Hematopoietic multipotent progenitor cell treated with erythropoietin and hydrocortisone succinate and interleukin-3 and kit ligand, for 15 days (in vitro differentiated cells): ENCODE measurements at places on chromosomes 4 and X.

- no peak for DNase-seq
These were observed 150.1 kb downstream of the COMMD8 start for GRCh38 chr4:47313384-47313783.

DNA sequence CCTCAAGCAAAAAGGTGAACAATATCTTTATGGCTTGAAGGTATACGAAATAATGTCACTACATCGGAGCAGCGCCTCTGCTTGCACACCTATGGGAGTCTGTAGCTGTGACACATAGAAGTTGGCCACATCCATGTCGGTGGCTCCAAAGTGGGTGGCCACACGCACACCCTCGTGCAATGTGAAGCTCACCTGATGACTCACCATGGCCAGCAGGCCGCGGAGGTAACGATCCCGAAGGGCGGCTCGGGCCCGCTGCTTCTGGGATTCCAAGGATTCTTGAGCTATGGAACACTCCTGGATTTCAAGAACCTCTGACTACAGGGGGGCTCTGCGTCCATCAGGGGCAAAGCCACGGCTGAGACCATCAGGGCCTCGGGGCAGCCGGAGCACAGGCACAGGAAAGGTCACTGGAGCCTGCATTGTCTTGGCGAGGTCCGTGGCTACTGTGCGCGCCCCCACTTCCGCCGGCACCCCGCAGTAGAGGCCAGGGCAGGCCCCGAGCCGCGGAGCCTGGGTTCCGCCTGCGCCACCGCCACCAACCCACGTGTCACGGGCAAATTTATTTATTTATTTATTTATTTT lies 25.2 kb downstream of the NYX start:
- no peak for DNase-seq

DNA sequence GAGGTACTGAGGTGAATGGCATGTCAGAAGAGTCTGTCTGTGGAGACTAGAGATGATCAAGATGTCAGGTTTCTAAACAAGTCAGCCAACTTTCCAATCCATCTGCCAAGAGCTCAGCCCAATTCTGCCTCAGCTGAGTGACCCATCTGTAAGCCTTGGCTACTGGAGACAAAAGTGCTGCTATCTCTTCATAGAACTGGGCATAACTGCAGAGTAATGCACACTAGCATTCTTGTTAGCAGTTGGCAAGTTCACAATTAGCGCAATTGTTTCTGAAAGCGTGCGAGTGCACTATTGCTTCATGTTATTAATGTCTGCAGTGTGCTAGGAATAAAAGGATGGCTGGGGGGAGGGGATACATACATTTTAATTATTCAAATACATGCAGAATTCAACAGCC lies 32.9 kb upstream of the SH3D19 start:
- DNase-seq, result no peak

- no peak for DNase-seq
These were observed 11.1 kb upstream of the MAB21L2 start for GRCh38 chr4:150570862-150571261.

DNA sequence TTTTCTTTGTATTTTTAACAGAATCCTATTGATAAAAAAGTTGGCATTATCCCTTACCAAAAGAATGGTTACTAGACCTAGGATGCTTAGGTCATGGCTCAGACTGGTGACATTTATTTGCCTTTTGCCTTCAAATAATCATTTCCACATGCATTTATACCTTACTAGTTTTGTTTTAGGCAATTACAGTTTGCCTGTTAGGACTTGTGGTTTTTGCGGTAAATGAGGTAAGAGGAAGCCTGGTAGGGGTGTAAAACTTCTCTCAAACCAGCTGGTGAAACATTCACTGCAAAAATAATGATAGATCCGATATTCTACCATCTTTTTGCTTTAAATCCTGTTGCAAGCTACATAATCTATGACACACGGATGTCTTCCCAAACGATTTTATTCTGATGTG lies 12.1 kb downstream of the LAMP2 start:
- no peak for DNase-seq

DNA sequence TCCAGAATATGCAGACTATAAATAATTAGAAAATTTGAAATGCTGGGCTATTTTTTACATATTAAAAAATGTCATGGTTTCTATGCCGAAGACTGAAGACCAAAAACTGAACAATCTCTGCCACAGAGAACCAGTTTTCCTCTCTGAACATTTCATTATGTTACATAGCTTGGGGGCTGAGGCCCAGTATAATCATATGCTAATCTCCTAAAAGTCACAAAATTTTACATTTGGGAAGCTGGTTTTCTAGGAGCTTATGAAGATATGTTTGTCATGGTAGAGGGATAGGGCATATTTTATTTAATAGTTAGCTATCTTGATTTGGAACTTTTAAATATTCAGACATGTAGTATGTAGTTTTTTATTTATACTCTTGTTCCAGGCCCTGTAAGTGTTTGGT lies 167.8 kb downstream of the GPAT3 start:
- no peak for DNase-seq

GRCh38 chr4:16660656-16661055 lies 237.8 kb downstream of the LDB2 start:
- no peak for DNase-seq

- no peak for DNase-seq
These were observed 201.0 kb upstream of the MAMLD1 start for GRCh38 chrX:150162141-150162540.

GRCh38 chrX:30876367-30876766 lies 12.7 kb downstream of the TAB3 start:
- DNase-seq, result no peak

DNA sequence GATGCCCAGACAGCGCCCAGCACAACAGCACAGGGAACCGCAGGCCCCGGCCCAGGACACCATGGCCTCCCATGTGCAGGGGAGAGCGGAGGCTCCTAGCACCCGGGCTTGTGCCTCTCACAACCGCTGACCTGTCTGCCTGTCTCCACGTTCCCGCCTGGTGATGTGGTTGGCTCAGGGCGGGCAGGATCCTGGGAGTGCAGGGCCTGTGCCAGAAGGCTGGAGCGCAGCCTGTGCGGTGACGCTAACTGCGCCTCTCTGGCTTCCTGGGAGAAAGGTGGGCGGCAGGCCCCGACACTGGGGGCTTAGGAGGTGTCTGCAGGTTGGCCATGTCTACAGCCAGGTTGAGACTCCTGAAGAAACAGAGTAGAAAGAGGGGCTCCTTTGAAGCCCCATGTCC lies 48.7 kb downstream of the CPZ start:
- DNase-seq, result no peak

DNA sequence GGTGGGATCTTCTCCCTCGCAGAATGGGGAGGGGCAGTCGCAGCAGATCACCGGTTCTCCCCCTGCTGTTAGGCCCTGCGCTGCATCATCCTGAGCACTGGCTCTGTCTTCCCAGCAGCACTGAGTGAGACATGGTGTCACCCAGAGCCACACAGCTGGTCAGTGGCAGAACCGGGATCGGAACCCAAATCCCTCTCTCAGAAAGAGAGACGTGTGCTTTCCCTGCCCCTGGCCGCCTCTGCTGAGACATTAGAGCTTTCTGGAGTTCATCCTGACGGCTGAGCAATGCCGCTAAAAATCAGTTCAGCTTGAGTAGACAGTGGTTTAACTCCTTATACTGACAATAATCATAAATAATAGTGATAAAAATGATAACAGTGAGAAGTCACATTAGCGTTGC lies 87.9 kb downstream of the EVC start:
- no peak for DNase-seq
